Epithelial cell of proximal tubule (primary cell): ENCODE measurements at places on chromosomes 5 and 9.

DNA sequence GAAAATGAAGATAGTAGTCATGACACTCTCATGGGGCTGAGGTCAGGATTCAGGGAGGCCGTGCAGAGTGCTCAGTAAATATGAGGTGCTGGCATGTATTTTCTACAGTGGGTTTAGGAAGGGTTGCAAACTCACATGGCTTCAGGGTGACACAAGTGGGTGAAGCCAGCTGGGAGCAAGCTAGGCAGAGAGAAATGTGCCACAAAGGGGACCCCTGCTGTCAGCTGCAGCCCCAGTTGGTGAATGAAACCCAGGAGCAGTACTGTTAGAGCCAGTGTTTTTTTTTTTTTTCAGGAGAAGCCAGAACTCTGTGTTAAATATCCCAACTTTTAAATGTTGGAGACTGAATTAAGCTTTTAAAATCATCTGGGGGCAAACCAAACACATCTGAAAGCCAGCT is 75.3 kb downstream of the INSYN2B start:
- no peak for DNase-seq

DNA sequence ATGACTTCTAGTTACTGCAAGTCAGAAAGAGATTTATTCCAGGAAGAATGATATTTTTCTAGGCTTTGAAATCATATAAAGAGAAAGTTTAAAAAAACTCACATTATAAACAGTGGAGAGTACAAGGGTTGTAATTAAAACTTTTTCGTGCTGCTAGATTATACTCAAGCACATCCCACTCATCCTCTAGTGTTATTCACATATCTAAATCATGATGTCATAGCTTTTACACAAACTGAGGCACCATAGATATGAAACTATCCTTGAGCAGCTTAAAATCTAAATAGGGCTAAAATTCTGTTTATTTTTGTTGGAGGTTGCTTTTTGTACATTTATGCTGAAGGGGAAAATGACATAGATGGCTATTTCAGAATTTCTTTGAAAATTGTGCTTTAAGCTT is 30.0 kb downstream of the TENT2 start:
- no peak for DNase-seq

DNA sequence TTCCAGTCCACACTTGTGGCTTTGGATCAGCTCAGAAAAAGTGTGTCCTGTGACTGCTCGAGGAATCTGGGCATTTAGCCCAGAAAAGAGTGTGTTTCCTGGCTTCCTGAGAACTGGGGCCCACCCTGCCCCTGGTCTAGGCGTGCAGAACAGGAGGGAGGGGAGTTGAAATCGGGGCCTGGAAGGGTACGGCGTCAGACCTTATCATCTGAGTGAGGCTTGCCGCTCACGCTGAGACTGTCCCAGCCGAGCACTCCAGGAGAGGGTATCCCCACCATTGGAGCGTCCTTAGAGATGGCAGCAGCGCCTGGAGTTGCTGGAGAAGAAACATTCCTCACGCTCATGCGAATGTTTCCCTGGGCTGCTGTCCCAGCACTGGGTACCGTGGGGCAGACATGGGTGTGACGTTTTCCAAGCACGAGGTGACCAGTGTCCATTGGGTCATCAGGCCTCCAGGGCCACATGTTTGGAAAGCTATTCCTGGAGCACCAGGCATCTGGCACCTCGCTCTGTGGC is 22.5 kb downstream of the NEK6 start:
- peak; percentile 73 for DNase-seq

- no peak for DNase-seq
Observed at GRCh38 chr5:172757394-172758010, 13.5 kb downstream of the DUSP1 start.

- no peak for DNase-seq
Observed at GRCh38 chr5:128101676-128102075, 18.1 kb downstream of the SLC12A2 start.

DNA sequence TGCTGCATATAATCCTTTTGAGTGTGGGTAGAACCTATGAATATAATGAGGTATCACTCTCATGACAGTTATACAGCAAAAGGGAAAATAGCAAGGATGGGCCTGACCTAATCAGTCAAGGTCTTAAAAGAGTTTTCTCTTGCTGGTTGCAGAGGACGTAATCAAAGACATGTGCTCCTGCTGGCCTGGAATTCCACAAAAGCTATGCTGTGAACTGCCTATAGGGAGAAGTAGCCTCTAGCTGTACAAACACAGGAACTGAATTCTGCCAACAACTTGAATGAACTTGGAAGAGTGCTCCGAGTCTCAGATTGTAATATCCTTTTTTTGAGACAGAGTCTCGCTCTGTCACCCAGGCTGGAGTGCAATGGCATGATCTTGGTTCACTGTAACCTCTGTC is 195.6 kb downstream of the PLK2 start:
- no peak for DNase-seq

DNA sequence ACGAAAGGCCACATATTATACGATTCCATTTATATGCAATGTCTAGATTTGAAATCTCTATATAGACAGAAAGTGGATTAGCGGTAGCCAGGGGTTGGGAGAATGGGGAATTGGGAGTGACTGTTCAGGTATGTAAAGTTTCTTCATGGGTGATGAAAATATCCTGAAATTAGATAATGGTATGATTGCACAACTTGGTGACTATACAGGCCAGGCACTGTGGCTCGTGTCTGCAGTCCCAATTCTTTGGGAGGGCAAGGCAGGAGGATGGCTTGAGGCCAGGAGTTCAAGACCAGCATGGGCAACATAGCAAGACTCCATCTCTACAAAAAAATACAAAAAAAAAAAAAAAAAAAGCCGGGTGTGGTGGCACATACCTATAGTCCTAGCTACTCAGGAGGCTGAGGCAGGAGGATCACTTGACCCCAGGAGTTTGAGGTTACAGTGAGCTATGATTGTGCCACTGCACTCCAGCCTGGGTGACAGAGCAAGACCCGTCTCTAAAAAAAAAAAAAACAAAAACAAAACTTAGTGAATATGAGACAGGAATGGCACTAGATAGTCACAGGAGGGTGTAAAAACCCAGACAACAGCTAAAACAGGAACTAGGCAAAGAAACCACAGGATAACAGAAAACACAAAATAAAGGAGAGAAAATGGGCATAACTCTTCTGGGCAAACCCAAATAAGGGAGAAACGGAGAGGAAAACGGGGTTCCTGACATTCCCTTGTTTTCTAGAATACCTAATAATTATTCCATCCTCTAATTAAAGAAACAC is 72.1 kb upstream of the ZNF618 start:
- DNase-seq = no peak

GRCh38 chr9:107034831-107035230 is 171.9 kb downstream of the ZNF462 start:
- DNase-seq = no peak

- DNase-seq = no peak
Observed at GRCh38 chr5:179318221-179318955, 26.9 kb downstream of the ADAMTS2 start.

- DNase-seq = no peak
Observed at GRCh38 chr5:27472871-27473270, 434.5 kb upstream of the CDH9 start.

DNA sequence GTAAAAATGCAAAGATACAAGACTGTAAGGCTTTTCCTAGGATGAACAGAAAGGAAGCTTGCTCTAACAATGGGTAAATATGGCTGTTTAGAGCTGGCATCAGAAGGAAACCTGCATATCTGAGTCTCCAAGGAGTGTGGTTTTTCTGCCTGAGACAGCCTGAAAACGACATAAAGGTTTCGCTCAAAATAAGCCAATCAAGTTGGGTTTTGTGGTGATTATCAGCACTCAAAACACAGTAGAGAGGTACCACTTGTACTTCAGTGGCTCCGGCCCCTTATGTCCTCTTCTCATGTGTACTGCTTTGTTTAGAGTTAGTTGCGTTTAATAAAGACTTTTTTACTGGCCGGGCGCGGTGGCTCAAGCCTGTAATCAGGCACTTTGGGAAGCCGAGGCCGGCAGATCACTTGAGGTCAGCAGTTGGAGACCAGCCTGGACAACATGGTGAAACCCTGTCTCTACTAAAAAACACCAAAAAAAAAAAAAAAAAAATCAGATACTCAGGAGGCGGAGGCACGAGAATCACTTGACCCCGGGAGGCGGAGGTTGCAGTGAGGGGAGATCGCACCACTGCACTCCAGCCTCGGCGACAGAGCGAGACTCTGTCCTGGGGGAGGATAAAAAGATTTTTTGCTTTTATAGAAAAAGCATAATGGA is 39.4 kb downstream of the KLF9 start:
- DNase-seq = no peak

GRCh38 chr5:933251-933861 is 40.7 kb downstream of the TRIP13 start:
- no peak for DNase-seq

- no peak for DNase-seq
Observed at GRCh38 chr9:99189887-99190596, 31.7 kb downstream of the ALG2 start.
